ENCODE measurements at places on chromosomes 1 and 21.
A peak's percentile ranks its signal among the peaks of the same experiment; 100 is the strongest.

GRCh38 chr1:232880354-232880753 is 70.1 kb upstream of the NTPCR start:
- H3K4me1 ChIP-seq = no peaks in the 10 kb centered on the region
- peak; percentile 72 for DNase-seq
- H3K4me3 ChIP-seq = no peak overlapping the region
- H3K27ac ChIP-seq = no peak overlapping the region

DNA sequence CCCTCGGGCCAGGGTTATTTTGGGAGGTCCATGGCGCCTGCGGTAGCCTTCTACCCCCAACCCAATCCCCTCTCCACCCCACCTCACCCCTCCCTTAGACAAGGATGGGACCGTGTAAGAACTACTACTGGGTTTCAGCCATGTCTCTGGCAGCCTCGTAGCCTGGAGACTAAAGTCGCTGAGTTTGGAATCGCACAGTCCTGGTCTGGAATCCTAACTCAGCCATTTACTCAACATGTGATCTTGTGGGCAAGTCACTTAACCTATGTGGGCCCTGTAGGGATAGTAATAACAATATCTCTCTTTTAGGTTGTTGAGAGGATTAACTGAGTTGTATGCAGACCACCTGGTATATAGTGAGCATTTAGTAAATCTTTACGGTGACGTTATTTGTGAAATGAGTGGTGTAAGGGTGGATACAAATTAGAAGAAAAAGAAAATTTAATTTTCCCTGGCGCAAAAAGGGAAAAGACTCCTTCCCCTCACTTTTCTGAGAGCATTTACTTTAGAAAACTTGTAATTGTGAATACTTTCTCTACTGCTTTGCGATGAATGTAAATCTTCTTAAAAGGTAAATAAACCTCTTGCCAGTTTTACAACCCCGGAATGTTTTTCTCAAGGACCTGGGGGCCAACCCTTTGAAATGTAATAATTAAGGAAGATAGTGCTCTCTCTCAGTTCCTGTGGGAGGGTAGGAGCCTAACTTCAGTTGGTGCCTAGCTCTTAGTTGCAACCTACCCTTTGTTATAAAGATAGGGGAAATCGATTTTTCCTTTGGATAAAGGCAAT is 615 bp upstream of the MRPS15 start:
- H3K4me1 ChIP-seq = peaks cover 5% of the 10 kb centered on the region
- no peaks in the 10 kb centered on the region for H3K27me3 ChIP-seq
- peak overlapping the region; percentile 50 for H3K4me3 ChIP-seq
- H3K36me3 ChIP-seq = peaks cover 11% of the 10 kb centered on the region
- peak overlapping the region; percentile 81 for H3K27ac ChIP-seq

GRCh38 chr1:38609166-38610025 is 250.2 kb downstream of the RRAGC start:
- H3K4me1 ChIP-seq = no peaks in the 10 kb centered on the region
- no peak overlapping the region for H3K27ac ChIP-seq
- no peaks in the 10 kb centered on the region for H3K36me3 ChIP-seq
- no peaks in the 10 kb centered on the region for H3K27me3 ChIP-seq
- no peak overlapping the region for H3K4me3 ChIP-seq
- DNase-seq = no peak

- H3K27me3 ChIP-seq = no peaks in the 10 kb centered on the region
- DNase-seq = no peak
- H3K4me1 ChIP-seq = no peaks in the 10 kb centered on the region
- H3K27ac ChIP-seq = no peak overlapping the region
- no peaks in the 10 kb centered on the region for H3K36me3 ChIP-seq
These were observed 53.4 kb downstream of the ATP1A1 start for GRCh38 chr1:116426401-116426800.

GRCh38 chr1:59163268-59164092 is 133.4 kb upstream of the FGGY start:
- H3K27ac ChIP-seq = no peak overlapping the region
- H3K27me3 ChIP-seq = no peaks in the 10 kb centered on the region
- H3K36me3 ChIP-seq = no peaks in the 10 kb centered on the region
- H3K4me1 ChIP-seq = no peaks in the 10 kb centered on the region
- no peak overlapping the region for H3K4me3 ChIP-seq

DNA sequence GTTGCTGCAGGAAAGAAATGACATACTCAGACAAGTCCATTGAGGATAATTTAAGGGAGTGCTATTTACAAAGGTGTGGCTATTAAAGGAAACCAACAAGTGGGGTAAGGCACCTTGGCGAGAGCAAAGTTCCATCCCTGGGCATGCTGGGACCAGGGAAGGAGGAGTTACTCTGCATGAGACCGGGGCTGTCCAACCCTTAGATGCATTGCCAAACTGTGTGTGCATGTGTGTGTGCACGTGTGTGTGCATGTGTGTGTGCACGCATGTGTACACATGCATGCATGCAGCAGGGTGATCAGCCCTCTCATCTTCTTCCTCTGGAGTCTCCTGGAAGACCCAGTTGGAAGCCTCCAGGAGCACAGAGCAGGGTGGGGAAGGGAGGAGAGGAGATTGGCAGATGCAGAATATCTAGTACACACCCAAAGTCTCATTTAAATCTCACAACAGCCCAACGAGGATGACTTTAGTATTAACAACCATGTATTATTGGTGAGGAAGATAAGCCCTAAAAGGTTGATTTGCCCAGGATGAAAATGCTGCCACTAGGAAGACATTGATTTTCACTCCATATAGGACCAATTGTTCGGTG is 72.2 kb upstream of the CD34 start:
- H3K27ac ChIP-seq = no peak overlapping the region
- no peak overlapping the region for H3K4me3 ChIP-seq
- DNase-seq = no peak
- H3K4me1 ChIP-seq = no peaks in the 10 kb centered on the region
- H3K27me3 ChIP-seq = no peaks in the 10 kb centered on the region
